ENCODE measurements at places on chromosomes 1 and 21.

DNA sequence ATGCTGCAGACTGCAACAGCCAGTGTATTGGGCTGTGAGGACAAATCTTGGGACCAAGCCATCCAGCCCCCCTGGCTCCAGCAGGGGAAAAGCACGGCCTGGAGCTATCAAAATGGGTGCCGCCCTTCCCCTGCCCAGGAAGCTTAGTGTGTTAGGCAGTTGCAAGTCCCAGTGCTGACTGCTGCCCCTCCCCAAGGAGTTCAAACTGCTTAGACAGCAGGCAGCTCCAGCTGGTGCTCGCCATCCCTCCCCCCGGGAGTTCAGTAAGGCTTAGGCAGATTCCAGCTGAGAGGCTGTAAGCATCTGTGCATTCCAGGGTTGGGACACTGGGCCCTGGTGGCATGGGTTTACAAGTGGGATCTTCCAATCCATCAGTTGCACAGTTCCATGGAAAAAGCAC lies 579.6 kb upstream of the NR5A2 start:
- no peak for DNase-seq

DNA sequence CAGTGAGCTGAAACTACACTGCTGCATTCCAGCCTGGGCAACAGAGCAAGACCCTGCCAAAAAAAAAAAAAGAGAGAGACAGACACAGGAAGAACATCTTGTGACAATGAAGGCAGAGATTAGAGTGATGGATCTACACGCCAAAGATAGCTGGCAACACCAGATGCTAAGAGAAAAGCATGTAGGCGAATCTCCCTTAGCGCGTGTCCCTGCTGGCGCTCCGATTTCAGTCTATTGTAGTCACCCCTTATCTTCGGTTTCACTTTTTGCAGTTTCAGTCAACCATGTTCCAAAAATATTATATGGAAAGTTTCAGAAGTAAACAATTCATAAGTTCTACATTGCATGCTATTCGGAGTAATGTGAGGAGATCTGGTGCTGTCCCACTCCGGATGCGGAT lies 11.6 kb upstream of the BRDT start:
- DNase-seq = no peak

DNA sequence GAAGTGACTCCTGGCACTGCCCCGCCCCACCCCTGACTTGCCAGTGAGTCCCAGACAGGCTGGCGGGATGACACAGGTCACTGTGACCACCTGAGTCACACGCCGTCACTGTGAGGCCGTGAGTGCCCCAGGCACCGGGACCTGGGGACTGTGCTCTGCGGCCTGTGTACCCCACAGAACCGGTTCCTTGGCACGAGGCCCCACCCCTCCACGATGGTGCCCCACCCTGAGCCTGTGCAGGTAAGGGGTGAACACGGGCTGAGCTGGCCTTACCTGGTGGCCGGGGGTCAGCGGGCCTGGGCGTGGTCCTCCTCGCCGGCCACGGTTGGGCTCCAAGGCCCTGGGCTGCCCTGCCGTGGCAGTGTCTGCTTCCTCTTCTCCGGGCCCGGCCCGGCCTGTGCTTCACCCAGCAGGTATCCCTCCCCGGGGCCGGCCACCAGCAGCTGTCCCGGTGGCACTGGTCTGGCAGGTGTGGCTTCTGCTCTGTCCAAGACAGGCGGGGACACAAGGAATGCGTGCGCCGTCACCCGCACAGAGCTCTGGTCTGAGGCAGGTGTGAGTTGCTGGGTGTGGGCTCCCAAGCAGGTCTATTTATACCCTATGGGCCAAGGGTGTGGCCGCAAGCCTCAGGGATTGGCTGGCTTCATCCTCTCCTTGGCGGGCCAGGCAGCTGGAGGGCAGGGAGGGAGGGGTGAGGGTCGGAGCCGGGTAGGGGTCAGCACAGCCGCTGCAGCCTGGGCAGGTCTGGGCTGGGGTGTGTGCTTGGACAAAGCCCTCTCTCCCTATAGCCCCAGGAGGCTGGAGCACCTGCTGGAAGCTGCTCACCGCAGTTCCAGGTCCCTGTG lies at the start of gene RNF223:
TSS of gene RNF223 (minus strand) at position 564 of the 845 bp plus-strand sequence. CDS start 1,740 bp downstream, outside the sequence.
- DNase-seq = no peak

- no peak for DNase-seq
Observed at GRCh38 chr1:231727171-231727570, 100.6 kb downstream of the DISC1 start.

GRCh38 chr1:165597883-165598675 lies 33.0 kb upstream of the MGST3 start:
- peak; percentile 83 for DNase-seq

DNA sequence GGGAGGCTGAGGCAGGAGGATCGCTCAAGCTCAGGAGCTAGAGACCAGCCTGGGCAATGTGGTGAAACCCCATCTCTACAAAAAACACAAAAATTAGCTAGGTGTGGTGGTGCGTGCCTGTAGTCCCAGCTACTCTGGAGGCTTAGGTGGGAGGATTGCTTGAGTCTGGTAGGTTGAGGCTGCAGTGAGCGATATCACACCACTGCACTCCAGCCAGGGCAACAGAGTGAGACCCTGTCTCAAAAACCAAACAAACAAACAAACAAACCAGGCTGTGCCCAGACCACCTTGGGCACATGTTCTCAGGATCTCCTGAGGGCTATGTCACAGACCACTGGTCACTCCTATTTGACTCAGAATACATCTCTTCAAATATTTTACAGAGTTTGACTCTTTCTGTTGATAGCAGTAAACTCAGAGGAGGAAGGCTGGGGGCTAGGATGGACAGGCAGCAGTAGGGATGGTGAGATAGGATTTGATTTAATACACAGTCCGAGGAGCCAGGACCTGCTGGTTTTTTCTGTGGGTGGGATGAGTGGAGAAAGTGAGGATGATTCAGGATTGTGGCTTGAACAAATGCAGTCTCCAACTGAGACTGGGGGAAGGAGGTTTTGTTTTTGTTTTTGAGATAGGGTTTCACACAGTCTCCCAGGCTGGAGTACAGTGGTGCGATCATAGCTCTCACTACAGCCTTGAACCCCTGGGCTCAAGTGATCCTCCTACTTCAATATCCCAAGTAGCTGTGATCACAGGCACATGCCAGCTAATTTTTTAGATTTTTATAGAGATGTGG lies 46.5 kb downstream of the OLFML3 start:
- DNase-seq = no peak

DNA sequence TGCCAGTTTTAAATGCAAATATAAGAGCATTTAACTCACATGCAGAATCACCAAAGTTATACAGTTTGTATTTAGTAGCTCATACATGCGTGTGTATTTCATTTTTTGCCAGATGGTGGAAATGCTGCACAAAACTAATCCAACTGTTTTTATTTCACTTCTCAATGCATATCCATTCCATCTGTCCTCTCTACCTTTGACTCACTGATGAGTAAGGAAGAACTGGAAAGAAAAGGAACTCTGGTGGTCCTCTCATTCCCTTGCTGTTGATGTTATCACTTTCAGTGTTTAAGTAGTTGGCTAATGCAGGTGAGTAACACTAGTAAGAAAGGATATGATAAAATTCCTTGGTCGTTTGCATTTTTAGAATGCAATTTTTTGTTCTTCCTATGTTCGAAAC lies 5.7 kb upstream of the SLC1A7 start:
- no peak for DNase-seq

- DNase-seq = no peak
Observed at GRCh38 chr1:30272277-30273020, 450.9 kb downstream of the MATN1 start.

GRCh38 chr1:27296773-27297291 lies 25.1 kb upstream of the TMEM222 start:
- DNase-seq = peak; percentile 68

- no peak for DNase-seq
Observed at GRCh38 chr1:185208626-185209180, 51.7 kb downstream of the SWT1 start.

GRCh38 chr1:43349594-43350306 lies 9.0 kb upstream of the CDC20 start:
- DNase-seq = no peak

DNA sequence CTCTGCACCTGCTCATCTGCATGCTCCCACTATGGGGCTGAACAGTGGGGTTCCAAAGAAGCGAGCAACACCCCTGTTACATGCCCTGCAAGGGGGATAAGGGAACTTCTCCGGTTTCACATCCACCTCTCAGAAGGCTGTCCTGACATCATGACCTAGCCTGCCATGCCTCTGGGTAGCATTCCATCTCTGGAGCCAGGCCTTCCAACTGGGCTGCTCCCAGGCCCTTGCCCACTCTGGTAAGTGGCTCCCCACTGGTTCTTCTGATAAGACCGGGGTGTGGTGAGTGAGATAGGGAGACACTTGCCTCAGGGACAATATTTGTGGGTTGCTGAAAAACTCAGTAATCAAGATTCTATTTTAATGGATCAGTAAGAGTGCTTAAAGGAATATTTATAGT lies 57.8 kb downstream of the KCNJ15 start:
- DNase-seq = no peak

GRCh38 chr1:100882698-100883097 lies 11.9 kb downstream of the EXTL2 start:
- no peak for DNase-seq

- DNase-seq = no peak
Observed at GRCh38 chr1:26831546-26832248, 5.2 kb downstream of the ZDHHC18 start.

Measured in stimulated activated CD4-positive, alpha-beta T cell treated with anti-CD3 and anti-CD28 coated beads, TNF-alpha, amount 100 ng/mL, for 1 hour (primary cell).